Activated CD4-positive, alpha-beta T cell treated with anti-CD3 and anti-CD28 coated beads, Interleukin-2, amount 10 ng/mL, durations not matched to agents 7 days and 5 days (primary cell): ENCODE measurements at places on chromosomes 4 and X. TPM values are rescaled to one million over a fixed set of nuclear protein-coding genes. Genes with fewer than 3 reads are reported as not detected.

DNA sequence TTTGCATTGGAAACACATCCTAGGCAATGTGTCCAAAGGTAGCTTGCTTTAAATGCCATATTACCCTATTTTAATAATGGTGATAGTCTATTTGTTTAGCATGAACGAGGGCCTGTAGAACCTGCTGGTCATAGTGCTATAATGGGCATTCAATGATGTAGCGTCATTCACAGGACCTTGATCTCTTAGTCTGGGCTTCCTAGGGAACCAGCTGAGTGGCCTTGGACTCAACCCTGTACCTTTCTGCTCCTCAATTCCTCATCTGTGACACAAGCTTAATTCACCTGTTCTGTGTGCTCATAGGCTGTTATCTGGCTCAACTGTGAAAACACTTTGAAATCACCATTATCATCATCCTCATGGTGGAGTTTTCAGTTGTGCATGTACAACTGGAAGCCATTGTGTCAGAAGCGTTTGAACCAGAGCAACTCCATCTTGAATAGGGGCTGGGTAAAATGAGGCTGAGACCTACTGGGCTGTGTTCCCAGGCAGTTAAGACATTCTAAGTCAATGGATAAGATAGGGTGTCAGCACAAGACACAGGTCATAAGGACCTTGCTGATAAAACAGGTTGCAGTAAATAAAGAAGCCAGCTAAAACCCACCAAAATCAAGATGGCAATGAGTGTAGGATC lies 346.8 kb upstream of the KLF3 start:
- H3K4me1 ChIP-seq: peaks cover 61% of the 10 kb centered on the region
- H3K27me3 ChIP-seq: peaks cover 2% of the 10 kb centered on the region
- DNase-seq: no peak
- peaks cover 14% of the 10 kb centered on the region for H3K36me3 ChIP-seq
- no peak overlapping the region for H3K27ac ChIP-seq

DNA sequence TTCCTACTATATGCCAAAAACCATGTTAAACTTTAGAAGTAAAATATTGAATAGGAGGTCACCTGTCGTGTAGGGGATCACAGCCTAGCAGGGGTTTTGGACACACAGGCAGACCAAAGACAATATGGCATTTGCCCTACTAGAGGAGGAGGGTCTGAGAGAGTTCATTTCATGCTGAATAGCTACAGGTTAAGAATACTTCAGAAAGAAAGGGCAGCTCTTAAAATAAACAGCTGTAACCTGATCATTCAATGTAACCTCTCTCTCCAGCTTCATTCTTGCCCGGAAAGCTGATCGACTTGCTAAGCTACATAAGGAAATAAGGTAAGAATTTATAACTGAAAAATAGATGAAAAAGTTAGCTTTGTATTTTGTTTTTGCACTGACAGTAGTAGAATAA lies 79.9 kb downstream of the MAOA start:
- H3K27me3 ChIP-seq: no peaks in the 10 kb centered on the region
- DNase-seq: no peak

The UBE2D3 gene
- 500 TPM for total RNA-seq

The PPM1K gene
- total RNA-seq: 58.4 TPM
